ENCODE measurements at places on chromosomes 16 and 17.

DNA sequence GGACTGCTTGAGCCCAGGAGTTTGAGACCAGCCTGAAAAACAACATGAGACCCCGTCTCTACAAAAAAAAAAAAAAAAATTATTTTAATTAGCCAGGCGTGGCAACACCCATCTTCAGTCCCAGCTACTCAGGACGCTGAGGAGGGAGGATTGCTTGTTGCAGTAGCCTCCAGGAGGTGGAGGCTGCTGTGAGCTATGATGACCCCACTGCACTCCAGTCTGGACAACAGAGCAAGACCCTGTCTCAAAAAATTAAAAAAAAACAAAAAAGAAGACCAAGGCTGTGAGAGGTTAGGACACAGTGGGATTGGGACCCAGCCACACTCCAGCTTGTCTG, 1.3 kb upstream of the SNAI3 start:
- DNase-seq, result no peak

DNA sequence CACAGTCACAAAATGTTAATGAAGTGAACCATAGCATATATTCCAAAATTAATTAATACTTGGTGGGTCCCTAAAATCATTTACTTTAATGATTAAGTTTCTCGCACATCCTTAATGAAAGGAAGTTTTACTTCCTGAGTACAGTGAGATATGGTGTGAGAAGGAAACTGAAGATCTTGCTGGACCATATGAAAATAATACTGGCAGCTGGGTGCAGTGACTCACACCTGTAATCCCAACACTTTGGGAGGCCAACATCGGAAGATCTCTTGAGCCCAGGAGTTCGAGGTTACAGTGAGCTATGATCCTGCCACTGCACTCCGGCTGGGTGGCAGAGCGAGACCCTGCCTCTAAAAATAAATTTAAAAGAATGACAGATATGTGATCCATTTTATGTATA, 62.5 kb downstream of the ABCA8 start:
- no peak for DNase-seq

DNA sequence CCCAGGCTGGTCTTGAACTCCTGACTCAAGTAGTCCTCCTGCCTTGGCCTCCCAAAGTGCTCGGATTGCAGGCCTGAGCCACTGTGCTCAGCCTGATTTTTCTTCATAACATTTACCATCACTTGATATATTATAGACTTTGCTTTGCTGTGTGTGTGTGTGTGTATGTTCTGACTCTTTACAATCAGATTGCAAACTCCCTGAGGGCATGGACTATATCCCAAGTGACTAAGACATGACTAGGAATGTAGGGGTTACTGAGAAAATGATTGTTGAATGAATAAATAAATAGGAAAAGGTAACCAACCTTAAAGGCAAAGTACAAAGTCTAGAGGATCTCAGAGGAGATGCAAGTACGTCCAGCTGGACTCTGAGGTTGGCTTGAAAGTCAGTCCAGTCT, 9.6 kb upstream of the OR2C1 start:
- no peak for DNase-seq

GRCh38 chr17:53627511-53627910, 195.2 kb upstream of the KIF2B start:
- peak; percentile 76 for DNase-seq

- no peak for DNase-seq
Observed at GRCh38 chr17:58666858-58667267, 25.0 kb downstream of the TEX14 start.

DNA sequence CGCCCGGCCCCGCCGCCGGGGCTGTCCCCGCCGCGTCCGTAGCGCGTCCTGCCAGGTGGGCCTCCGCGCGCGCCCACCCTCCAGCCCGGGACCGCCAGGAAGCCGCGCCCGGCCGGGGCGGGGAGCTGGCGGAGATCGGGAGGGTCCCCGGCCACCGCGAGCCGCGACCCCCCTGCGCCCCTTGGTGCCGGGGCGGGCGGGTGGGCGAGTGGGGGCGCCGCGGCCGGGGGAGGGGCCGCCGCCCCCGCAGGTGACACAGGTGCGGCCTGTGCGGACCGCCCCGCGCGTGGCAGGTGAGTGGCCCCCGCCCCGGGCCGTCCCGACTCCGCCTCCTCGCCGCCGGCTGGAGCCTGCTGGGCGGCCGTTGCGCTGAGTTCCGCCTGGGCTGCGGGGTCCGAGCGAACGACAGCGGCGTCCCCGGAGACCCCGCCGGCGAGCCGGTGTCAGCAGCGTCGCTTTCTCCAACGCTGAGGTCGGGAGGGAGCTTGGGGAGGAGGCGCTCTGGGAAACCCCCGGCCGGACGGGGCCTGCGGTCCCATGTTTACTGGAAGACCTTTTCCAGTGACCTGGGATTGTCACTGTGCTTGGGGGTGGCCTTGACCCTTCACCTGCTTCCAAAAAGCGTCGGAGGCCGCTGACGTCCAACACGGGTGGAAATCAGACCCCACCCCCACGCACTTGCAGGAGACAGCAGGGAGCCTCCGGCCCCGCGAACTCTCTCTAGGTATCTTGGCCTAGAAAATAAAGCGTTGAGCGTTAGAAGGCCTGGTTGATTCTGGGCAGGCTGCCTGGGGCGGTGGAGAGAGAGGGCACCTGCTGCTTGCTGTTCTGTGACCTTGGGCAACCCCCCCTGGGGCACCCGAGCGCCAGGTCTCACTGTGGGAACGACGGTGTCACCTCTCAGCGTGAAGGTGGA, 542 bp downstream of the KLHL36 start:
- DNase-seq, result no peak

- DNase-seq, result no peak
Observed at GRCh38 chr17:65449495-65449894, 112.0 kb downstream of the AXIN2 start.

DNA sequence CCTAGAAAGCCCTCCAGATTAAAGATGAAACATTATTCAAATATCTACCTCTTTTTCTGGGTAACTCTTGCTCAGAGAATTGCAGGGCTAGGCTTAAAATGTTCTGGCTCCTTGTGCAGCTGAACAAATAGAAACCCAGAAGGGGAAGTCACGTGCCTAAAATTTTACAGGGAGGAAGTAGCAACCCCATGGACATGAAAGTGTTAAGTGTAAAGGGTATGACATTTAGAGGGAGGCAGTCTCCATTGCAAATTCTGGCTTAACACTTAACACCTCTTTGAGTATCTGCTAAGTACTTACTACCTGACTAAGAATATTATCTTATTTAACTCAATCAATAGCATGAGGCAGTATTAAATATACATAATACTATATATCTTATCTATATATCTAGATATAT, 376.1 kb upstream of the ERCC4 start:
- DNase-seq, result no peak

DNA sequence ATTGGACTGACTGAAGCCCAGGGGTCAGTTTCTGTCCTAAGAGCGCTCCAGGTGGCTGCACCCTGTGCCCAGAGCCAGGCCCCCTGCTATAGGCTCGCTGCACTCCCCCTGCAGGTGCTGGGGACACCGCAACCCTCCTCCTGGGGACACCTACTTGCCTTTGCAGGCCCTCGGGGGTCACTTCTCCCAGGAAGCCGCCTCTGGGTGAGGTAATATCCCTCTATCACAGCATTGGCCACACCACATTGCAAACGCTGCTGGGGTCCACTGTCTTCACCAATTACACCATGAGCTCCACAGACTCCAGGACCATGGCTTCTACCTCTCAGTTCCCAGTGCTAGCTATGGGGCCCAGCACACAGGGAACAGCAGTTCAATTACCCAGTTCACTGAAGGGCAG, 14.9 kb downstream of the USP36 start:
- no peak for DNase-seq

DNA sequence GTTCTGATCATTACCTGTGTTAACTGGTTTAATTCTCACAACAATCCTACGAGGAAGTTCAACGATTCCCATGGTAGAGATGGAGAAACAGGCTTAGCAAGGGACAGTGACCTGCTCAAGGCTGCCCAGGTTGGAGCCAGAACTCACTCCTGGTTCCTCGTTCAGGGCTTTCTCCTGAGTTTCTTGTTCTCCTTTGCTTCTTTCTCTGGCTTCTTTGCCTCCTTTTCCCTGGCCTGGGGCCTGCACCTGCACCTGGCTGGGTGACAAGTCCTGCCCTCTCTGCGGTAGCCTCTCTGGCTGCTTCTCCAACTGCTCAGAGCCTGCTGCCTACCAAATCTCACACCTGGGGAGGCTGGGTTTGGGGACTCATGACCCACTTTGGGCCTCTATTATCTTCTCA, 2.8 kb downstream of the CCL22 start:
- no peak for DNase-seq

DNA sequence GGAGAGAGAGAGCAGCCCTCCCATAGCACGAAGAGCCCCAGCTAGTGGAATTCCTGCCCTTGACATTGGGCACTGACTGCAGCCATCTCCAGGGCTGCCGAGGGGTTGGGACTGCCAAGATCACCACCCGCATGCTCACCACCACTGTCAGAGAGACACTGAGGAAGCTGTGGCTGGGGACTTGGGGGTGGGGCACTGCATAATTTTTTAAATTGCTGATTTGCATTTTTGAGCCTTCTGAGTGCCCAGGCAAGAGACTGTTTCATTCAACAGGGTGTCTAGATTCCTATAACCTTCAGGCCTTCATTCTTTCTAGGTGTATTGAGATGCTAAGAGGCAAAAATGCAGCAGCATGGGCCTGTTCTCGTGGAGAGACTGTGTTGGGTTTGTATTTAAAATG, 9.0 kb upstream of the EPX start:
- DNase-seq, result no peak

Measured in astrocyte (in vitro differentiated cells and primary cell).